Thymus (tissue), 14 donors: ENCODE measurements at places on chromosomes 13 and 19. TPM values are rescaled to one million over a fixed set of nuclear protein-coding genes. Genes with fewer than 3 reads are reported as not detected.
A peak's percentile ranks its signal among the peaks of the same experiment; 100 is the strongest.

GRCh38 chr19:41353466-41354342 is at the start of gene TGFB1:
TSS of gene TGFB1 (minus strand) at chr19:41353922. CDS start at chr19:41353044, 878 bp downstream.
- peak; percentile 95 for DNase-seq

DNA sequence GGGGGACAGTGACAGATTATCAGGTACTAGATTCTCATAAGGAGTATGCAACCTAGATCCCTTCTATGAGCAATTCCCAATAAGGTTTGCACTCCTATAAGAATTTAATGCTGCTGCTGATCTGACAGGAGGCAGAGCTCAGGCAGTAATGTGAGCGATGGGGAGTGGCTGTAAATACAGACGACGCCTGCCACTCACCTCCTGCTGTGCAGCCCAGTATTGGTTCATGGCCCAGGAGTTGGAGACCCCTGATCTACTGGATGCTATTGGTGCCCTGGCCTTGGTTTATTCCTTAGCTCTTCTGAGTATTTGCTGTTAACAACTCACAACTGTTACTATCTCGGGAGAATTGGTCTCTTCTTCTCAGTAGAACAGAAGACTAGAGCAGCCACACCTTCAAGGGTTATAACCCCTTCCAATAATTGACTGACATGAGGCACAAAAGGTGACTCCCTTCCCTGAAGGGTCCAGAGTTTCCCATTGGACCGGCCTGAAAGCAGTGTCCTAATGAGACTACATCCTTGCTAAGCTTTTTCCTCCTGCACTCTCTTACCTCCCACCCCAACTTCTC is 35.0 kb upstream of the RBM26 start:
- DNase-seq, result no peak

DNA sequence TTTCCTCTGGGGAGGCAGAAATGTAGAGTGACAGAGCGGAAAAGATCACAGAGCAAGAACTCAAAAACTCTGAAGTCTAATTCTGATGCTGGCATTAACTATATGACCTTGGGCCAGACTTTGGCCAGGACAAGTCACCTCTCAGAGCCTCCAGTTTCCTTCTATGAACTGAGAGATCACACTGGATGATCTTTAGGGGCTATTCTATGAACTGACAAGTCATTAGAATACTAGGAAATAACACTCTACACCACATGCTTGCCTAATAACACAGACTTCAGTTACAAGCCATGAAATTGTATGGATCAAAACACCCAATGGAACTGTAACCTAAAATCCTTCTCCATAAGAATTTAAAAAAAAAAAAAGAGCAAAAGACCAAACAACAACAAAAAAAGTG is 16.9 kb downstream of the SLC25A30 start:
- DNase-seq, result no peak

CDX2 gene
- 0.64 TPM for polyA plus RNA-seq

PPP2R1A gene
- 95.2 TPM for polyA plus RNA-seq

APLP1 gene
- polyA plus RNA-seq, result 3.3 TPM

- peak; percentile 64 for DNase-seq
Measured at GRCh38 chr13:30551189-30551588, 66.5 kb upstream of the USPL1 start.

- DNase-seq, result no peak
Measured at GRCh38 chr13:45055902-45056648, 64.2 kb upstream of the GTF2F2 start.
